B cell (primary cell): ENCODE measurements at places on chromosomes 7 and 10. TPM values are rescaled to one million over a fixed set of nuclear protein-coding genes. Genes with fewer than 3 reads are reported as not detected.

GRCh38 chr7:139515266-139515665 lies 8.2 kb upstream of the CLEC2L start:
- H3K4me3 ChIP-seq: no peak overlapping the region
- no peak overlapping the region for H3K27ac ChIP-seq
- no peaks in the 10 kb centered on the region for H3K27me3 ChIP-seq
- H3K4me1 ChIP-seq: no peaks in the 10 kb centered on the region
- H3K36me3 ChIP-seq: no peaks in the 10 kb centered on the region
- DNase-seq: no peak

DNA sequence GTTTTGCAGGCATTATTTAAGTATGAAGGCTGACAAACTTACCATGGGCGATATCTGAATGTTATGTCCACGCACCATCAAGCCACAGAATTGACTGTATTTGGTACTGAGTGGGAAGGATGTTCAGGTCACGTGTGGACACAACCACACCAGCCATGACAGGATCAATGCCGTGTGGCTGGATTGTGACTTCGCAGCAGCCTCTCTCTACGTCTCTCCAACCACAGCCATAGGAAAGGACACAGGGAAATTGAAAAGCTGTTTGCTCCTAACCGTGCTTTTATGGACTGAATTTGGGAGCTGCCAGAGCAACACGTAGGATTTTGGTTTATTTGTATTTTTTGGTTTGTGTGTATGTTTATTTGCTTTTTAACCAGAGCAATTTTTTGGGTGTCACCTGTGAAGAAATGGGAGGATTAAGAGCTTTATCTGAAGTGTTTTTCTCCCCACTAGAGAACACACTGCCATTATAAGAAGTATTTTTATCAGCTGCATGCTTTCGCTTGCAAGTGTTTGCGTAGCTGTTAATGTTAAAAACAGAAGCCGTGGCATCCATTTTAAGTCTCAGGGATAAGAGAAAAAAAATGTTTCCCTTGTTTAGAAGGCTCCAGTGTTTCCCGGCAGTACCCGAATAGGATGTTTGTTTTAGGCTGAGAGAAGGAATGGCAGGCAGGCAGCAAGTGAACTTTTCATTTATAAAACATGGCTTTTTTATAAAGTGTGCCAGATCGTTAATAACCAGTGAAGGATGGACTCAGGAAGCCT lies 401.1 kb upstream of the NFE2L3 start:
- H3K27ac ChIP-seq: no peak overlapping the region
- no peaks in the 10 kb centered on the region for H3K4me1 ChIP-seq
- H3K27me3 ChIP-seq: peaks cover 5% of the 10 kb centered on the region
- no peaks in the 10 kb centered on the region for H3K36me3 ChIP-seq

GRCh38 chr7:8082762-8083161 lies 114.2 kb downstream of the GLCCI1 start:
- no peaks in the 10 kb centered on the region for H3K27me3 ChIP-seq
- peaks cover 3% of the 10 kb centered on the region for H3K36me3 ChIP-seq
- no peak overlapping the region for H3K4me3 ChIP-seq
- DNase-seq: no peak
- no peak overlapping the region for H3K27ac ChIP-seq
- H3K4me1 ChIP-seq: no peaks in the 10 kb centered on the region

- H3K36me3 ChIP-seq: no peaks in the 10 kb centered on the region
- no peak overlapping the region for H3K4me3 ChIP-seq
- no peak overlapping the region for H3K27ac ChIP-seq
- no peak for DNase-seq
- no peaks in the 10 kb centered on the region for H3K27me3 ChIP-seq
Observed at GRCh38 chr7:126589068-126589684, 663.6 kb downstream of the GRM8 start.

Gene SFMBT2
- total RNA-seq: 24.0 and 26.5 TPM in 2 replicates
